ENCODE measurements at places on chromosomes 5 and 9.

DNA sequence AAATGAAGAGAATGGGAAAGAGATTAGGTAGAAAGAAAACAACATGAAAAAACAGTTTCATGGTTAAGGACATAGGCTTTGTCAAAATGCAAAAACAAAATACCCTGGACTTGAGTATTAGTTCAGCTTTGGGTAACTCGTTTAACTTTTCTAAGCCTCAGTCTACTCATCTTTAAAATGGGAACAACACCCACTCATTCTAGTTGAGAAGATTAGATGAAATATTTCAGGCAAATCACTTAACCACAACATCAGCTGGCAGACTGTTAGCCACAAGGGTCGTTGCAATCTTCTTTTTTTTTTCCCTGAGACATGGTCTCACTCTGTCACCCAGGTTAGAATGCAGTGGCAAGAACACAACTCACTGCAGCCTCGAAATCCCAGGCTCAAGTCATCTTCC is 185.6 kb downstream of the DCP2 start:
- no peaks in the 10 kb centered on the region for H3K36me3 ChIP-seq
- H3K4me3 ChIP-seq, result no peak overlapping the region
- H3K27me3 ChIP-seq, result no peaks in the 10 kb centered on the region
- DNase-seq, result no peak
- H3K4me1 ChIP-seq, result peaks cover 36% of the 10 kb centered on the region
- H3K27ac ChIP-seq, result no peak overlapping the region

DNA sequence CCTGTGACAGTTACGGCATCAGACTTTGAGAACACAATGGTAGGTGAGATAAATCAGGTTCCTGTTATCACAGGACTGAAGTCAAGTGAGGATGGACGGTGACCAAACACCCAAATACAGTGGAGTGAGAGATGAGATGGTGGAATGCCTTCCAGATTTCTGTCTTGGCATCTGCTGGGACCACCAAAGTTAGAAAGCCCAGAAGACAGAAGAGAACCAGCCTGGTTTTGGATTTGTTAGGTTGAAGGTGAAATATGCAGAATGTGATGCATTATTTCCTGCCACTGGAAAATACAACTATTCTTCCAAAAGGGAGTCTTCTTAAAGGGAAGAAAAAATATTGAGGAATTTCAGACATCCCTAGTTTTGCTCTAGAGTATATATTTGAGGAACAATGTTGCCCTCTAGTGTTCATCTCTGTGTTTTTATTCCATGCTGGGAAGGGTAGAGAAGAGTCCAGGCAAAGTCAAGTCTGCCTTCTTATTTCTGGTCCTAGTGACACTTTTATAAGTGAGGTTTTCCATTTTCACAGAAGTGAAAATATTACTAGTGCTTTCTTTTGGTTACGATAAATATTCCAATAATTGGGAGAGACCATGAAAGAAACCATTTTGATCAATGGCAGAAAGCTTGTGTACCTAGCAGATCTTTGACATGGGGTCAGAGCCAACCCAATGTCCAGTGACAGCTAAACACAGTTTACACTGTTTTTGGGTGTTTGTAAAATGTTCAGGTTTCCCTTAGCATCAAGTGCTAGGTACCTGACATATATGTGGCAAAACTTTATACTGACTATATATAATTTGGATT is 142.3 kb upstream of the ANKH start:
- H3K36me3 ChIP-seq, result no peaks in the 10 kb centered on the region
- no peak overlapping the region for H3K4me3 ChIP-seq
- H3K27me3 ChIP-seq, result no peaks in the 10 kb centered on the region
- DNase-seq, result no peak

GRCh38 chr5:53029608-53030007 is 40.5 kb downstream of the ITGA2 start:
- DNase-seq, result no peak
- no peak overlapping the region for H3K4me3 ChIP-seq
- H3K4me1 ChIP-seq, result no peaks in the 10 kb centered on the region

DNA sequence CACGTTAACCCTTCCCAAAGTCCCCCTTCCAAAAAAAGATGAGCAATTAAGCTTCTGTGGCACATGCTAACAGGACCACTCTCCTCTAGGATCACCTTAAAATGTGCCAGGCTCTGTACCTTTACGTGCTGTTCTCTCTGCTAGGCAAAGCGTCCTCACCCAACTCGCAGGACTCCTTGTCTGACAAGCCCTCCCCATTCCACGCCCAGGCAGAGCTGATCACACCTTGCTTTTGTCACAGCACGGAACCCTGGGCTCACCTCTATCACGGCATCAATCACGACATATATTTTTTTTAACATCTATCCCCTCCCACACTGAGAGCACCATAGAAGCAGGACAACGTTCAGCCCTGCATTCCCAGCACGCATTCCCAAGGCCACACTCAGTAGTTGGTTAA is 47.1 kb downstream of the CDK5RAP2 start:
- no peaks in the 10 kb centered on the region for H3K27me3 ChIP-seq
- H3K4me3 ChIP-seq, result no peak overlapping the region
- no peaks in the 10 kb centered on the region for H3K36me3 ChIP-seq
- H3K27ac ChIP-seq, result no peak overlapping the region

GRCh38 chr9:70490478-70490877 is 76.0 kb upstream of the KLF9 start:
- H3K27me3 ChIP-seq, result no peaks in the 10 kb centered on the region
- H3K27ac ChIP-seq, result no peak overlapping the region
- peaks cover 9% of the 10 kb centered on the region for H3K4me1 ChIP-seq

DNA sequence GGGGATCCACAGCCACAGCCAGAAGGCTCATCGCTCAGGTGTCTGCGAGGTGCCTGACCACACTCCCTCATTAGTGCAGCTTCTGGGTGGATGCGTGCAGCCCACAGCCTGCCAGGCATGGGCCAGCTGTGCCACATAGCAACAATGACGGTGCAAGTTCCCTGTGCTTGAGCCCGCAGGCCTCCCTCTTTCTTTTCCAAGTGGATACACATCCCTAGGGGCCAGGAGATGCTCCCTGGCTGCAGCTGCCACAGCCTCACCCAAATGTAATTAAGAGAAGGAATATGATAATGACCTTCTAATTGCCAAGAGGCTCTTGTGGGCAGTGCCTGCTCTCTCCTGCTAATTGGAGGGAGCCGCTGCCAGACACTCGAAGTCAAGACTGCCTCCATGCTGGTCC is 116.0 kb upstream of the PPP1R26 start:
- no peak overlapping the region for H3K4me3 ChIP-seq
- no peaks in the 10 kb centered on the region for H3K36me3 ChIP-seq
- no peaks in the 10 kb centered on the region for H3K27me3 ChIP-seq
- H3K27ac ChIP-seq, result no peak overlapping the region
- no peaks in the 10 kb centered on the region for H3K4me1 ChIP-seq

DNA sequence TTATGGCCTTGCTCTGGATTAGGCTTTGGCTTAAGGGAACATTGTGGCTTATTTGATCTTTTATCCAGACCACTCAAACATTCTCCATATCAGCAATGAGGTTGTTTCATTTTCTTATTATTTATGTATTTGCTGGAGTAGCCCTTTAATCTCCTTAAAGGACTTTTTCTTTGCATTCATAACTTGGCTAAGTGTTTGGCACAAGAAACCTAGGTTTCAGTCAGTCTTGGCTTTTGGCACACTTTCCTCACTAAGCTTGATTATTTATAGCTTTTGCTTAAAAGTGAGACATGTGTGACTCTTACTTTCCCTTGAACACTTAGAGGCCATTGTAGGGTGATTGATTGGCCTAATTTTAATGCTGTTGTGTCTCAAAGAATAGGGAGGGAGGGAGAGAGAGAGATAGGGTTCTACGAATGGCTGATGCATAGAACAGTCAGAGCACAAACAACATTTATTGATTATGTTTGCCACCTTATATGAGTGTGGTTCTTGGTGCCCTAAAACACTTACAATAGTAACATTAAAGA is 2265.3 kb upstream of the C9orf72 start:
- H3K27ac ChIP-seq, result no peak overlapping the region
- H3K4me1 ChIP-seq, result no peaks in the 10 kb centered on the region
- H3K27me3 ChIP-seq, result no peaks in the 10 kb centered on the region
- DNase-seq, result no peak
- H3K4me3 ChIP-seq, result no peak overlapping the region

GRCh38 chr5:142181096-142181495 is 72.5 kb downstream of the NDFIP1 start:
- H3K27me3 ChIP-seq, result no peaks in the 10 kb centered on the region
- DNase-seq, result no peak
- H3K4me1 ChIP-seq, result no peaks in the 10 kb centered on the region
- no peak overlapping the region for H3K4me3 ChIP-seq

GRCh38 chr5:132179405-132179804 is 48.2 kb downstream of the P4HA2 start:
- H3K36me3 ChIP-seq, result no peaks in the 10 kb centered on the region
- H3K27ac ChIP-seq, result no peak overlapping the region
- no peaks in the 10 kb centered on the region for H3K4me1 ChIP-seq
- no peaks in the 10 kb centered on the region for H3K27me3 ChIP-seq
- no peak overlapping the region for H3K4me3 ChIP-seq

- no peak for DNase-seq
- H3K36me3 ChIP-seq, result no peaks in the 10 kb centered on the region
- H3K4me3 ChIP-seq, result no peak overlapping the region
- no peak overlapping the region for H3K27ac ChIP-seq
Observed at GRCh38 chr5:51399643-51400006, 16.4 kb downstream of the ISL1 start.

DNA sequence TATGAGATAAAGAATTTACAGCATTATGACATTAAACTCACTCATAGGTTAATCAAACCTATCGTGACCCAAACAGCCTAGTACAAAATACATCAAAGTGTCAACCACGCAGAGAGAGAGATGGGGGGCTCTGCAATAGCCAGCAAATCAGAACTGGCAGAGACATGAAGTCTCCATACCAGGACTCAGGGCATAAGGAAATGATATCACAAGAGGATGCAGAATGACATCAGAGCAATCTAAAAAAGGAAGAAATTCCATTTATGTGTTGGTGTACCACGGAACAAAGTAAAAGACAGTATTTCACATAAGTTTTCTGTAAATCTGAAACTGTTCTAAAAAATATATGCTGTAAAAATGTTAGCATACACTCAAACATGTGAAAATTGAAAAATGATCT is 24.6 kb downstream of the BICD2 start:
- DNase-seq, result no peak
- no peak overlapping the region for H3K4me3 ChIP-seq
- H3K27me3 ChIP-seq, result no peaks in the 10 kb centered on the region
- H3K36me3 ChIP-seq, result no peaks in the 10 kb centered on the region

GRCh38 chr5:1468247-1468612 is 23.0 kb upstream of the SLC6A3 start:
- H3K27ac ChIP-seq, result no peak overlapping the region
- no peaks in the 10 kb centered on the region for H3K4me1 ChIP-seq
- no peaks in the 10 kb centered on the region for H3K27me3 ChIP-seq
- no peaks in the 10 kb centered on the region for H3K36me3 ChIP-seq
- no peak overlapping the region for H3K4me3 ChIP-seq
- DNase-seq, result no peak
